Stimulated activated CD4-positive, alpha-beta T cell treated with anti-CD3 and anti-CD28 coated beads, Interleukin-4, amount 100 ng/mL, for 48 hours (primary cell): ENCODE measurements at places on chromosomes 3 and 15.
A peak's percentile ranks its signal among the peaks of the same experiment; 100 is the strongest.

DNA sequence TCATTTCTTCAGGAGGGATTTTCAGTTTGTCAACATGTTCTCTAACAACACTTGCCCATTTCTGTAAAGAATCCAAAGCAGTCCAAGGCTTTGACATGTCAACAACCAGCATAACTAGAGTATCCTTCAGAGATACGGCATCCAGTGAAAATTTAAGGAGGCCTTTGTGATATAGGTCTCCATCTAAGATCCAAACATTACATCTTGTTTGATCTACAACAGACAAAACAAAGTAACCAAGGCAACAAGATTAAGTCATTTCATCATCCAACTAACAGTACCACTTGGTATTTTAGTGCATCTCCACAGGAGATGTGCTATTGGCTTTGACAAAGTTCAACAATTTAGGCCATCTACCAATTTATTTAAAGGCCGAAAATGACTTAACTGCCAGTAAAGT is 25.8 kb downstream of the DYNC1LI1 start:
- DNase-seq, result no peak

DNA sequence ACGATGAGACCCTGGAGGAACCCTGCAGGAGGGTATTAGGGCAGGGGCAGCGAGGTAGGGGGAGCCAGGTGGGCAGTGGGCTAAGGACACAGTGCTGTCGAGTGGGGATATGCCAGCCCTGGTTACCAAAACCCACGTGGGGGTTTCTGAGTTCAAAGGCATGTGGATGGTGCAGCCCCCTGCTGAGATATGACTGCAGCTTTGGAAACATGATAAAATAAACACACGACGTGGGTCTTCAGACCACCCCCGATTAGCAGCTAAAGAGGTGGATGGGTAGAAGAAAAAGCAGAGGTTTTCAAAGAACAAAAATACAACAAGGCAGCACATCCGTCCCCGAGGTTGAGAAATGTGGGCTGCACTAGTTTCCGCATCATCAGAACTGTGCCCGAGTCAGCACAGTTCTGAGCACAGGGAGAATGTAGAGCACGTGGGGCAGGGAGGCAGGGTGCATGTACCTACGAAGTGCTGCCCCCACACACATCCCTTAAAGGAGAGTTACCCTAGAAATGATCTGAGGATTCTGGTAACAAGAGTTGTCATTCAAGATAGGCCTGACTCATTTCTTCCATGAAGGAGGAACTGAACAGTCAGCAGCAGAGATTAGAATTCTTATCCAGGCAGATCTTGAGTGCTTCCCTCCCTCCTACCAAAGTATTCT is 121.3 kb downstream of the RPLP1 start:
- DNase-seq, result peak; percentile 41

DNA sequence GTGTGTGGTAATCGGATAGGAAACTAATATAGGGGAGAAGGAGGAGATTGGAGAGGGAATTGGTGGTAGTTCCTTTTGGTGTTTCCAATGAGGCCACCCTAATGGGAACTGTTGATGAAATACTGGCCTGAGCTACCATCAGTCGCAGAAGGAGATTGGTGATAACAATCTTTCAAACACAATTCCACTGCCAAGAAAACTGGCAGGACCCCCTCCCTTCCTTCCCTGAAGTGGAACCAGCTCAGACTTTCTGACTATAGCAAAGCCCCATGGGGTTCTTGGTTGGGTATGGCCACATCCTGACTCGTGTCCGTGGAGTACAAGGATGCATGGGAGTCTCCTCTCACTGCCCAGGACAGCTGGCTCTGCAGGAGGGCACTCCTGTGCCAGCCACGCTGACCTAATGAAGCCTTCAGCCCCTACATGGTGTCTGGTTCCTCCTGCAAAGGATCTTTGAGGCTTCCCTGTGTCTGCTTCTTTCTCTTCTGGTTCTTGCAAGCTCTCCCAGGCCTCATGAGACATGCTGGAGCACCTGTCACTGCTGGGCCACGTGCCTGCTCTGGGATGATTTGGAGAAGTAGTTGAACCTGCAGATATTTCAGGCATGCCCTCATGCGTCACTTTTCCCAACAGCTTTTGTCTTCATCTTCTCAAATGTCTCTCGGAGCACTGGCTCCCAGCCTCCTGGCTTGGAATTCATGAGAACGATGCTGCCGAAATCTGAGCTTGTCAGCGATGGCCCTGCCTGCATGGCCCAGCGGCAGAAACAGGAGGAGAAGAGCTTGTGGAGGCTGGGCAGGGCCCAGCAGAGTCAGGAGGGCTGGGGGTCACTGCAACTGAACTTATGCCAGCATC is 90.0 kb upstream of the ADPGK start:
- no peak for DNase-seq

DNA sequence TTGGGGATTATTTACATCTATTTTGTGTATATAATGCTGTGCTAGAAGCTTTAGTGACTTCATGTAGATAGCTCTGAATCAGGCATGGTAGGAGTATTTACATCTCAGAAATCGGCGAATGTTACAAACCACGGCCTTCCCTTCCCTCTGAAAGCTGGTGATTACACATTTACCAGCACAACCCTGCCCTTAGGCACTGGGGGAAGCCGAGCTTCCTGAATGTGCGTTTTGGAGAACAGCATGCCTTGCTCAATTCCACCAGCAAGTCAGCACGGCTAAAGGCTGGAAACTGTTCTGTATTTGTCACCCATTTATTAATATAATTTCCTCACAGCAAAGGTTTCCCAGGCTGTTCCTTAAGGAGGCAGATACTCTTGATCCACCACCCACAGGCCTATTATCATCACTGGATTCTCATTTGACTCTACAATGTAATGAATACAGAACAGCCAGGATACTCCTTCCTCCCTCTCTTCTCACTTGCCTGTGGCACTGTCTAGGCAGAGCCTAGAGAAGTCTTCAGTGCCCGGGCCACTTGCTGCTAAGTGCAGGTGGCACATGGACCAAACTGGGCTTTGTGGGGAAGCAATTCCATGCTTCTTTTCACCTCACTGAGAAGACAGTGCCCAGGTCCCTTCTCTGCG is 55.2 kb upstream of the CACNA2D3 start:
- no peak for DNase-seq
